ENCODE measurements at places on chromosomes 6 and 20.

GRCh38 chr6:159169193-159169555, at the start of gene FNDC1:
Gene FNDC1, plus strand, starts transcription at chr6:159169400. Its CDS starts 197 bp downstream, at chr6:159169597.
- no peak for DNase-seq

DNA sequence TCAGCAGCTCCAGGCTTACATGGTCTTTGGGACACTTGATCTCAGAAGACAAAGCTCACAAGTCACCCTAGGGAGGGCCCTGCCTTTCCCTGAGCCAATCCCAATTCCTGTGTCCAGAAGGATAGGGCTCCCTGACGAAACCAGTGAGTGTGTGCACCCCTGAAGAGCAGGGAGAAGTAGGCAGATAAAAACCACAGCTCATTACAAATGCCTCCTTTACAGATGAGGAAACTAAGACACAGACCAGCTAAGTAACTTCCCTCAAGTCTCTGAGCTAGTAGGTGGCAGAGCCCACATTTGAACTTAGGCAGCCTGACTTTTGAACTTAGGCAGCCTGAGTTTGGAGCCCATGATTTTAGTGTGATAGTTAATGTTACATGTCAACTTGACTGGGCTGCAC, 6.7 kb upstream of the ZFAND3 start:
- no peak for DNase-seq

DNA sequence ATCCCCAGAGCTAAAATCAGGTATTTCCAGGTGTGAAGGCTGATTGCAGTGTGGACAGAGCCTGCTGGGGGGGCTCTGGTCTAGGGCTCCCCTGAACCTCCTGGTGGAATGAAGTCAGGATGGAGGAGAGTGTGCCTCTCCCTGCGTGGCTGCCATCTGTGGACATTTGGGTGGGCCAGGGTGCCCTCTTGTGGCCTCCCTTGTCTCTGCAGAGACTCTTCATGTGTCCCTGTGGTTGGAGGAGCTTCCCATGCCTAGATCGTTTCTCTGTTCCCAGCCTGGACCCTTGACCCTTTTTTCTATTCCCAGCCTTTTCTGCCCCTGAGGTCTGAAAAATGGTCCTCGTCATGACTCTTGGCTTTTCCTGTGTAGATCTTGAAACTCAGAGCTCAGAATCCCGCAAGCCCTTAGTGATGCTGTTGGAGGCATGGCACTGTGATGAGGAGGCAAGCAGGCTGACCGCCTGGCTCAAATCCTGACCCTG, 9.9 kb upstream of the PSMF1 start:
- DNase-seq, result peak; percentile 35

GRCh38 chr20:45487231-45487635, 17.7 kb downstream of the WFDC2 start:
- DNase-seq, result no peak

GRCh38 chr6:142182004-142182403, 34.9 kb downstream of the VTA1 start:
- DNase-seq, result no peak

- DNase-seq, result no peak
Observed at GRCh38 chr6:109877028-109878004, 100.8 kb upstream of the GPR6 start.

DNA sequence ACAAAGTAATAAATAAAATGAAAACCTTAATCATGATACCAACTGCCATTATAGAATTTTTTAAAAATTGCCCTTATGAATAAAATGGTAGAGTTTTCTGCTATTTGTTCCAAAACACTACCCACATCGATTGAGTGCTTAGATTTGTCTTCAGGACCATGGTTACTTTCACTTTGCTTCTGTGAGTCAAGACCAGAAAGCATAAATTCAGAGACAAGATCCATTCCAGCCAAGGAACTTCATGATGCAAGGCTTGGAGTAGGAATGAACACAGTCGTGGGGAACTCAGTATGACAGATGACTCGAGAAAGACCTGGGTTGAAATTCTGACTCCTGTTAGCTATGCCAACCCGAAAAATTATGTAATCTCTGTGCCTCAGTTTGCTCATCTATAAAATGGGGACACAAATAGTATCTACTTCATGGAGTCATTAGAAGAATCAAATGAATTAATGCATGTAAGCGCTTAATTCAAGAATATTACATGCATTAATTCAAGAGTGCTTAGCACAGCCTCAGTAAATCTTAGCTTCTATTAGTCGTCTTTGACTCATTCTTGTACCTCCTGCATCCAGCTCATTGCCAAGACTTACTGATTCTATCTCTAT, 72.5 kb upstream of the MYLIP start:
- DNase-seq, result no peak

DNA sequence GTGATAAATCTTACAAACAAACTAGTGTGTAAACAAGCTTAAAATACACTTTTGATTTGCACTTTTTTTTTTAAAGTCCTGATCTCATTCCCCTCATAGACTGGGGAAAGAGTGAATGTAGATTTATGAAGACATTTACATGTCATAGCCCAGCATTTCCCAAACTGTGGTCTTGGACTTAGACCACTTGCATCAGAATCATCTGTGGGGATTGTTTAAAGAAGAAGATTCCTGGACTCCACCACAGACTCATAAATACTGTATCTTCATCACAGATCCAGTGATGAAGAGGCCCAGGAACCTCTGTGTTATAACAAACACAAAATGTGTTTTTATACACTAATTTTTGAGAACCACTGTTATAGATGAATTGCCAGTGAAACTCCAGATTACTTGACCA, 99.5 kb downstream of the KCNQ5 start:
- DNase-seq, result no peak

- no peak for DNase-seq
Observed at GRCh38 chr6:118294906-118295305, 253.2 kb upstream of the PLN start.

- DNase-seq, result no peak
Observed at GRCh38 chr6:109389650-109390274, 7.5 kb upstream of the CD164 start.

- DNase-seq, result no peak
Observed at GRCh38 chr20:23540624-23541023, 27.7 kb downstream of the CST9L start.

DNA sequence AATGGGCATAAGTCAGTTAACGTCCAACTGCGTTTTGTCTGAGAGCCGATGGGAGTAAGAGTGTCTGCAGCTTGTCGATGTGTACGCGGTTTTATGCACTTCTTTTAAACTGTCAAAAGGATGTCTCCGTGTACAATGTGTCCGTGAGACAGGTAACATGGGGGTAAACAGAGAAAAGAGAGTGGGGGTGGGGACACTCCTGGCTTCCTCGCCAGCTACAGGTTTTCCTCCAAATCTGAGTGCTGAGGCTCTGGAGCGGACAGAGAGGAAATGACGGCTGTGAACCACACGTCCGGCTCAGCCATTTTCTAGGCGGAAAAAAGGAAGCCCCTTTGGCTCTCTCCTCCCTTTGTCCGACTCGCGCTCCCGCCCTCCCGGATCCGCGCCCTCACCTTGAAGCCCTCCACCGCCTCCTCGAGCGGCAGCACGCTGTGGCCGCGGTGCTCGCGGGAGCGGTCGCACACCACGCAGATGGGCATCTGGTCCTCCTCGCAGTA, 916 bp downstream of the TRIM27 start:
- peak; percentile 38 for DNase-seq

DNA sequence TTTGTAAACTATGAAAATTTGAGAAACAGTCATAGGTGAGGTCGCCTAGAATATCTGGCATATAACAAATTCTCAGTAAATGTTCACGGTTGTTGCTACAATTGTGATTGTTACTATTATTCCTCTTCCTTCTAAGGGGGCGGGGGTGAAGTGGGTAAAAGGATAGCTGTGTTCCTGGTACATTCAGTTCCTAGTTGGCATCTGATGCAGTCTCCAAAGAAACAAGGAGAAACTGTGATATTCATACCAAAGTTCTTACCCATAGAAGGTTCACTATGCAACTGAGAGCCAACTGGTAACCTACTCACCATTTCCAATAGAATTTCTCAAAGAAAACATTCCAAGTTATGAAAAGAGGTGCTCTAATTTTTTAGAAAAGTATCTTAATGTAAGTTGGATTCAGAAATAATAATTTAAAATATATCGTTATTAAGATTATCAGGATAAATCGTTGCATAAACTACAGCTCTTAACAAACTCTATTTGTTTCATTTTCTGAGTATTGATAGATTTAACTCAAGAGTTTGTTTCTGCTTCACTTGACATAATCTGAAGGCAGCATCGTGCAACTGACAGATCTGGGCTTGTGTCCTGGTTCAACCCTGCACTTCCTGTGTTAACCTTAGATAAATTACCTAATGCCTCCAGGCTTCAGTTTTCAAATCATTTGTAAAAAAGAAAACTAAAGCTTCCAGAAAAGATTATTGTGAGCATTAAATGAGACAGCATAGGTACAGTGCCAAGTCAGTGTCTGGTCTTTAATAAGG, 13.3 kb upstream of the MAP7 start:
- no peak for DNase-seq

GRCh38 chr6:168578036-168578435, 137.1 kb downstream of the SMOC2 start:
- DNase-seq, result no peak

- DNase-seq, result no peak
Observed at GRCh38 chr6:128500014-128500413, 20.4 kb downstream of the PTPRK start.

DNA sequence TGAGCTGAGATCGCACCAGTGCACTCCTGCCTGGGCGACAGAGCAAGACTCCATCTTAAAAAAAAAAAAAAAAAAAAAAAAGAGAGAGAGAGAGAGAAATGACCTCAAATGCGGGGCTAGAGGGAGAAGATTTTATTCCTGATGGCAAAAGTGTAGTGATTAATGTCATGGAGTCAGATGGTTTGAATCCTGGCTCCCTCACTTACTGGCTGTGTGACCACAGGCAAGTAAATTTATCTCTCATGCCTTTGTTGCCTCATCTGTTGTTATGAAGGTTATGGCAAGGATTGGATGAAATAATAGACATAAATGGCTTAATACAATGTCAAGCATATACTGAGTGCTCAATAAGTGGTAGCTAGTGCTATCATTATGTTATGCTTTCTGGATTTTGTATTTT, 29.3 kb downstream of the RIN2 start:
- DNase-seq, result no peak

DNA sequence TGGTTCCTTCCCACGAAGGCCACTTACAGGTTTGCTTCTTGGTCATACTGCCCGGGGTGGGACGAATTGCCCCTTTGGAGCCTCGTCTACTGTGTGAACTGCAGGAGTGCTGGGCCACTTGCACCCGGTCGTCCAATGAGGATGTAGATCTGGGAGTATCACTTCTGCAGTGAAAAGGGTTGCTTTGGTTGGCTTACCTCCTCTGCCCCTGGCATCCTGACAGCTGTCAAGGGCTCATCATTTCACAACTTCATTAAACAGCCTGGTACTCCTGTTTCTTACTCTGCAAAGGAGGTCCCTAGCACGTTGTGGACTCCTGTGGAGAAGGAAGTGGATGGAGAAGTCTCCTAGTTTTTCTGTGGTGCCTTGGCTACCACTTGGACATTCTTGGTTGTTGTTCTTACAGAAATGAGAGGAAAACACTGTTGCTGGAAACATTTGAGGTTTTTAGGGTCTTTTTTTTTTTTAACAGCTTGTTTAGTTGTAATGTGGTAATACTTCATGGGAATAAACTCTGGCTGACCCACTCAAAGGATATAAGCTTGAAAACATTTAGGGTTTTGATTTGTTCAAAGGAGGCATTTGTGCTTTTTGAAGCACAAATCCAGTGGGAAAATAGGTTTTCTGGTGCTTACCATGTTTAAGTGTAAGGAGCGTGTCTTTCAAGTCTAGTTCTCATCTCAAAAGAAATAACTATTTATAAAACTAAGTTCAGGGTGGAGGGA, 60.7 kb downstream of the AKAP12 start:
- no peak for DNase-seq

- no peak for DNase-seq
Observed at GRCh38 chr20:7313047-7313446, 545.6 kb downstream of the BMP2 start.

DNA sequence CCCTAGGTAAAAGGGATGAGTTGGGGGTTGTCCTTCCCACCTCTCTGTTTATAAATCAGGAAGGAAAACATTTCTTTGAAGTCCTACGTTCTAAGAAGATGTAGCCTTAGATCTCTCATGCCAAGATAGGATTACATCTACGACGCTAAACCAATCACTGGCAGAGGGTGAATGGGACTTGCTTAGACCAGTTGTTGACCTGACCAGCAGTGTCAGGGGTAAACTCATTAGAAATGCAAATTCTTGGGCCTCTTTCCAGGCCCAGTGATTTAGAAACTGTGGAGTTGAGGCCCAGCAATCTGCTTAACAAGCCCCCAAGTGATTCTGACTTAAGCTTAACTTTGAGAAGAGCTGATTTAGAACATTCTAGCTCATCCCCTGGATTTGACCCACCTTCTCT, 147.1 kb upstream of the THEMIS start:
- no peak for DNase-seq

GRCh38 chr6:116877743-116878142, 701 bp downstream of the RFX6 start:
- no peak for DNase-seq

DNA sequence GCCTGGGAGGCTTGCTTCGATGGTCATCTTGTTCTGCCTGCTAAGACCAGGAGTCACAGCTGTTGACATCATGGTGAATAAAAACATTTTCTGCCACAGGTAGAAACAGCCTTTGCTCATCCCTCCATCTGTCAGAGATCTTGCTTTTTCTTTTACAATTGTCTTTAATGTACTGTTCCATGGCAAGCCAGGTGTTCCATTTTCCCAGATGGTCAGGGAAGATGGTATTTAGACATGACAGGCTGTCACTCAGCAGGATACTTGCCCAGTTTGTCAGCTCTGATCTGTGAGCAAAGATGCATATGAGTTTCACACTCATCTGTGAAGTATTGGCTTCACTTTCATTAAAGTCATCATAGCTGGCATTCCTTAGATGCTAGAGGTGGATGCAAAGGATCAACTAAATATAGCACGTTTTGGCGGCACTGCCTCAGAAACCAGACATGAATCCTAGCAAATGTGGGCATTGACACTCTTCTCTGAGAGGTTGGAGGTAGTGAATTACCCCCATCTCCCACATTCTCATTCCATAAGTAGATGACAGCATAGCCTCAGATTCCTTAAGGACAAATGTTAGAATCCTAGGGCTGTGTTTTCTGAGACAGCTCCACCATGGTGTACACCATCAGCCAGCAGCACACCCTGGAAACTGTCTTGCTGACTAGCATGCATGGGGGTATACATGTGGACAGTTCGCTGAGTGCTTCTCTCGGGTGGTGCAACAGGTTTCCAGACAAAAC, 4.2 kb downstream of the SSTR4 start:
- DNase-seq, result no peak

All from CD4-positive, alpha-beta T cell treated with Interferon gamma for 1 hour (primary cell).